ENCODE measurements at places on chromosomes 11 and 22.

DNA sequence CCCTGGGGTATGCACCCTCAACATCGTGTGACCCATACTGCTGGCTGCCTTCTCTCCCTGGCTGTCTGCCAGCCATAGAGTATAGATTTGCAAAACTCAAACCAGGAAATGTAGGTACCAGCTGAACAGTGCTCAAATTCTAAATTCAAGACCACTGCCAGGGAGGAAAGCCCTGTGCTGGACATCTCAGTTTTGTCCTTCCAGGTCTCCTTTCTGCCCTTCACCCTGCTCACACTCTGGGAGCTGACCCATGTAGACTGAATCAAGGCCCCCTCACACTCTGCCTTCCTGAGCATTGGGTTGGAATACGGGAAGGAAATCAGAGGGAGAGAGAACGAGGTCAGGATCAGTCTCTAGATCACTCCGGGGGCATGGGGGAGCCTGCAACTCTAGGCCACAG is 12.4 kb upstream of the DRD2 start:
- no peaks in the 10 kb centered on the region for H3K4me1 ChIP-seq
- no peaks in the 10 kb centered on the region for H3K27me3 ChIP-seq
- H3K36me3 ChIP-seq: no peaks in the 10 kb centered on the region
- DNase-seq: no peak

DNA sequence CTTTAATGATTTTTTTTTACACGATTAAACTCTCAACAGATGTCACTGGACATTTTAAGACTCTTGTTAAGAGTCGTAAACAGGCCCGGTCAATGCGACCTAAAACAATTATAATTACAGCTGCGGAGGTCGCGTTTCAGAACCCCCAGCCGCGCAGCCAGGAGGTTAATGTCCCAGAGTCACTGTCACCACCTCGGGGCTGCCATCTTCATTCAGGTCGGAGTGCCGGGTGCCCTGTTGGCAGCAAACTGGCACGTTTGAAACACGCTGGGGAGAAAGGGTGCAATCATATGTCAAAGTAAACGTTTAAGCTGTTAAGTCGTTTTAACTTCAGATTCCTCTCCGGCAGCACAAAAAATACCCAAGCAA is 711 bp upstream of the PHF21B start:
- H3K36me3 ChIP-seq: no peaks in the 10 kb centered on the region
- no peak overlapping the region for H3K27ac ChIP-seq
- DNase-seq: no peak
- H3K4me1 ChIP-seq: no peaks in the 10 kb centered on the region
- H3K4me3 ChIP-seq: no peak overlapping the region

GRCh38 chr22:20192972-20193760 is 42.3 kb upstream of the CCDC188 start:
- H3K27me3 ChIP-seq: no peaks in the 10 kb centered on the region
- H3K36me3 ChIP-seq: no peaks in the 10 kb centered on the region
- no peak for DNase-seq
- no peaks in the 10 kb centered on the region for H3K4me1 ChIP-seq

DNA sequence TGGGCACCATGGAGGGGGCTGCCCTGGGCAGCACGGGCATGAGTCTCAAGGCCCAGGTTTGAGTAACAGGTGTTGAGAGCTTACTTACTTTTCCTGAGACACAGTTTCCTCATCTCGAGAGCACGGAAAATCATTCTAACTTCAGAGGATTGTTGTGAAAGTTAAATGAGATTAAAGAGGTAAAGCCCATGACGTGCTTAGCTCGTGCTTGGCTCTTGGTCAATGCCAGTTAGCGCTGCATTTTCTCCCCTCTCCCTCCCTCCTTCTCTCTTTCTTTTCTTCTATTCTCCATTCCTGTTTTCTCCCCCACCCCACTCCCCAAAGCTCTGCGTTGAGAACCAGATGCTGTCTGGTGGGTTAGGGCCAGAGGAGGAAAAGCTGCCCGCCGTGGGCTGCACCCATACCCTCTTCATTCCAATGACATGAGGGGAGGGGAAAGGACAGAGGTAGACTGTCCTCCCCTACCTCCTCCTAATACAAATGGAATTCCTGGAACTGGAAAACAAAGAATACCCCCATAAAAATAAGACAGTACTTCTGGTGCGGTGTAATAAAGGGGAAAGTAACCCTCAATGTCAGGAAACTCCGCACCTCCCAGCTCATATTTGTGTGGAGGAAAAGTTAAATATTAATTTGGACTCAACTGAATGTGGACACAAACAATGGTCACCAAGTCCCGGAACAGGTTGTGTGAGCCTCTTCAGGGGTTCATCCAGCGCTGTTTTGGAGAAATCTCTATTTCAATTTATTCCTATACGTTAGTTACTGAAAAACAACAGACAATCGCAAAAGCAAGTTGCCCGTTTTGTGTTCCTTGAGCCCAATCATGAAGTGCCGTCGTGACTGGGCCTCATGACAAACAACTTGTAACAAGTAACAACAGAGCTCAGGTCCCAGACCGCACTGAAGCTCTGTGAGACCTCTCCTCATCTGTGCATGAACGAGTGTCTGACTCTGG is 54.8 kb upstream of the B3GAT1 start:
- H3K4me3 ChIP-seq: no peak overlapping the region
- no peaks in the 10 kb centered on the region for H3K4me1 ChIP-seq
- H3K27ac ChIP-seq: no peak overlapping the region
- H3K27me3 ChIP-seq: no peaks in the 10 kb centered on the region
- DNase-seq: no peak

DNA sequence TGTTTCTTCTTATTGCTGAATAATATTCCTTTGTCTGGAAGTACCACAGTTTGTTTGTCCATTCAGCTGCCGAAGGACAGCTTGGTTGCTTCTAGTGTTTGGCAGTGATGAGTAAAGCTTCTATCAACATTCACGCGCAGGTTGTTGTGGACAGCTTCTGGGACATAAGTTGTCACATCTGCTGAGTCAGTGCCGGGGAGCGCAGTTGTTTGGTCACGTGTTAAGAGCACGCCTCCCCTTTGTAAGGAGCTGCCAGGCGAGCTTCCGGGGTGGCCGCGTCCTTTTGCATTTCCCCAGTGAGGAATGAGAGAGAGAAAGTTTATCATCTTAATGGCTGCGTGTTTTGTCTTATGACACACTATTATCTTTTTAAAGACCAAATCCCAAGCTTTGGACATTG is 30.3 kb downstream of the SAMM50 start:
- no peaks in the 10 kb centered on the region for H3K4me1 ChIP-seq
- no peak overlapping the region for H3K4me3 ChIP-seq
- no peak for DNase-seq
- no peaks in the 10 kb centered on the region for H3K27me3 ChIP-seq

GRCh38 chr11:5643585-5643984 is 18.8 kb downstream of the TRIM34 start:
- H3K36me3 ChIP-seq: peaks cover 40% of the 10 kb centered on the region
- H3K27ac ChIP-seq: no peak overlapping the region
- no peaks in the 10 kb centered on the region for H3K27me3 ChIP-seq
- H3K4me1 ChIP-seq: no peaks in the 10 kb centered on the region
- no peak for DNase-seq

DNA sequence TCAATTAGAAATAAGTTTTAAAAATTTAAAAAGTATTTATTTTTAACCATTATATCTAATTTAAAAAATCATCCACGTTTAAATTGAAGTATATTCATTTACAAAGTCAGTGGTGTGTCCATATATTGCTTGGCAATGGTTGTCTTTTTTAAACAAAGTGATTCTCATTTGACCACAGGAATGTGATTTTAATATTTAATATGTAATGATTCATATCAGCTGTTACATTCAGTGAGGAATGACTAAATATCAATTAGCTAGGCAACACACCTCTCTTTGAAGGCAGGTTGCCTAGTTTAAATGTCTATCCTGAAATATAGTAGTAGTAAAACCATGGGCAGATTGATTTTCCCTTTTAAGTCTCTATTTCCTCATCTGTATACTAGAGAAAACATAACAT is 392.2 kb upstream of the CCDC179 start:
- H3K4me3 ChIP-seq: no peak overlapping the region
- no peaks in the 10 kb centered on the region for H3K27me3 ChIP-seq
- no peaks in the 10 kb centered on the region for H3K36me3 ChIP-seq
- no peak for DNase-seq
- no peak overlapping the region for H3K27ac ChIP-seq
- H3K4me1 ChIP-seq: no peaks in the 10 kb centered on the region

- H3K4me1 ChIP-seq: no peaks in the 10 kb centered on the region
- H3K36me3 ChIP-seq: no peaks in the 10 kb centered on the region
- no peaks in the 10 kb centered on the region for H3K27me3 ChIP-seq
- no peak overlapping the region for H3K4me3 ChIP-seq
- H3K27ac ChIP-seq: no peak overlapping the region
Observed at GRCh38 chr22:20388200-20388599, 5.8 kb upstream of the ZNF74 start.

- H3K4me3 ChIP-seq: no peak overlapping the region
- H3K27ac ChIP-seq: no peak overlapping the region
- H3K36me3 ChIP-seq: no peaks in the 10 kb centered on the region
- H3K27me3 ChIP-seq: peaks cover 20% of the 10 kb centered on the region
Observed at GRCh38 chr22:48954781-48955311, 872.8 kb downstream of the BRD1 start.

DNA sequence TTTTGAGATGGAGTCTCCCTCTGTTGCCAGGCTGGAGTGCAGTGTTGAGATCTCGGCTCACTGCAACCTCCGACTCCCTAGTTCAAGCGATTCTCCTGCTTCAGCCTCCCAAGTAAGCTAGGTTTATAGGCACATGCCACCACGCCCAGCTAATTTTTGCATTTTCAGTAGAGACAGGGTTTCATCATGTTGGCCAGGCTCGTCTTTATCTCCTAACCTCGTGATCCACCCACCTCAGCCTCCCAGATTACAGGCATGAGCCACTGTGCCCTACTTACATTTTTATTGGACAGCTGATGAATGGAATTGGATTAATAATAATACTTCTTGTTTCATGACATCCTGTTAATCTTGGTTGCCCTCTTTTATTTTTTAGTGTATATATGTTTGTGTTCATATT is 3.0 kb upstream of the MRGPRD start:
- H3K36me3 ChIP-seq: no peaks in the 10 kb centered on the region
- no peak overlapping the region for H3K27ac ChIP-seq
- no peaks in the 10 kb centered on the region for H3K27me3 ChIP-seq
- H3K4me3 ChIP-seq: no peak overlapping the region
- no peaks in the 10 kb centered on the region for H3K4me1 ChIP-seq

- H3K4me3 ChIP-seq: no peak overlapping the region
- no peak for DNase-seq
- no peak overlapping the region for H3K27ac ChIP-seq
- no peaks in the 10 kb centered on the region for H3K27me3 ChIP-seq
Observed at GRCh38 chr11:27307232-27307631, 55.8 kb downstream of the CCDC34 start.

DNA sequence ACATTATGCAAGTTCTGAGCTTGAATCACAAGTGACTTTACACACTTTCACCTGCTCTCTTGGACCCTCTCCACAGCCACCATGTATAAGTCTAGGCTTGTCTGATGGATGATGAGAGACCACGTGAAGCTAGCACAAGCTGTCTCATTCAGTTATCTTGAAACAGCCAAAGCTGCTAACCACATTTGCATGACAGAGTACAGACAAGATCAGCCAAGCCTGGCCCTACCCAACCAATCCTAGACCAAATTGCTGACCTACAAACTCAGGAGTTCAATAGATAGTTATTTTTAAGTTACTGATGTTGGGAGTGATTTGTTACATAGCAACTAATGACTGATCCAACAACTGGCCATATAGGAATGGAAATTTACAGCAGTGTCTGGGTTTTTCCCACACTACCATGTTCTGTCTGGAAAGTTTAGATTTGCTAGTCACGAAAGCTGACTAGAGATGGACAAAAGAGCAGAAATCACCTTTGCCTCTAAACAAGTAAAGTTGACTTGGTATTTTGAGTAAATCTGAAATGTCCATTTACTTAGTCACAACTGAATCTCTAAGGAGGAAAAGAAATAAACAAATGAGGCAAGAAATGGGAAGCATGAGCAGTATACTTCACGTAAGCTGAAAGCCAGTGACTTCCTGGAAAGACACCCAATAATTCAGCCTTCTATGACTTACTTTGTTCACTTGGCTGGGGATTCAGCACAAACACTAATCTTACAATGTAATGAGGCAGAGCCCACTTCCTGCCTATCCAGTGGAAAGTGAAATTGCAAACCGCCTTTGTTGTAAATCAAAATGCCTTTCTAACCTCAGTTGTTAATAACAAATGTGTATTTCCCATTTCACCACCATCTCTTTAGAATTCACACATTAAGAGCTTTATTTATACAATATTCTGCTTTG is 101.7 kb downstream of the FAM181B start:
- no peaks in the 10 kb centered on the region for H3K4me1 ChIP-seq
- H3K36me3 ChIP-seq: no peaks in the 10 kb centered on the region
- H3K4me3 ChIP-seq: no peak overlapping the region
- H3K27ac ChIP-seq: no peak overlapping the region
- H3K27me3 ChIP-seq: no peaks in the 10 kb centered on the region
- no peak for DNase-seq

GRCh38 chr11:119378851-119379465 is 2.5 kb downstream of the USP2 start:
- no peaks in the 10 kb centered on the region for H3K27me3 ChIP-seq
- no peak overlapping the region for H3K27ac ChIP-seq
- H3K36me3 ChIP-seq: no peaks in the 10 kb centered on the region
- no peak for DNase-seq
- no peaks in the 10 kb centered on the region for H3K4me1 ChIP-seq
- no peak overlapping the region for H3K4me3 ChIP-seq

- no peak overlapping the region for H3K4me3 ChIP-seq
- H3K27me3 ChIP-seq: no peaks in the 10 kb centered on the region
- H3K4me1 ChIP-seq: peaks cover 65% of the 10 kb centered on the region
- no peak for DNase-seq
Observed at GRCh38 chr11:86122773-86123172, 53.9 kb upstream of the PICALM start.

DNA sequence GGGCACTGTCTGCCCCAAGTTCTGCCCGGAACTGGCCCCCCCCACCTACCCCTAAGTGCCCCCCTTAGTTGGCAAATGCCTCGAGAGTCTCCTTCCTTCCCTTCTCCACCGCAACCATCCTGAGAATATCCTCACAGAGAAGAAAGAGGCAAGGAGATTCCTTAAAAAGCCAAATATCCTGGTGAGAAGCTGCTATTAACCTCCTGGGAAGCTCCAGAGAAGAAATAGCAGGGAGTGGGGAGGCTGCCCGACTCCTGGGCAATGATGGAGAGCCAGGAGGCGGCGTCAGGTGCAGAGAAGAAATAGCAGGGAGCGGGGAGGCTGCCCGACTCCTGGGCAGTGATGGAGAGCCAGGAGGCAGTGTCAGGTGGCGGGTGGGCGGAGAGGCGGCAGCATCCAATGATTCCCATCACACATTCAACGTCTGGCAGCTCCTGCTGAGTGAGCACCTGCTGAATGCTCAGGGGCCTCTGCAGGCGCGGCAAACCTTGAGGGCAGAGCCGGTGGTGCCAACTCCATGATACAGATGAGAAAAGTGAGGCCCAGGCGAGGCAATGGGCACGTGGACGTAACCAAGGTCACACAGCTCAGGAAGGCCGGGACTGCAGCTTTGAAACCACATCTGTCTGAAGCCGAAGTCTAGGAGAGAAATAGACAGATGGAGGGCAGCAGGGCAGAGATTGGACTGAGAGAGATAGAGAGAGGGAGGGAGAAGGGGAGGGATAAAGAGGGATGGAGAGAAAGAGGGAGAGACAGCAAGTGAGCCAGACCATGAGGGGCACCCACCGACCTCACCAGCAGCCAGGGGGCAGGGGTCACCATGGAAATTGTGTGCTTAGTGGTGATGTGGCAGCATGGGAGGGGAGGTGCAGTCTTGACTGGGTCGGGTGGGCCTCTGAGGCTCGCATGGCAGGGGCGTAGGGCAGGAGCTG is 58.3 kb downstream of the CYTH4 start:
- no peaks in the 10 kb centered on the region for H3K36me3 ChIP-seq
- no peaks in the 10 kb centered on the region for H3K4me1 ChIP-seq
- no peak overlapping the region for H3K4me3 ChIP-seq
- H3K27me3 ChIP-seq: no peaks in the 10 kb centered on the region
- H3K27ac ChIP-seq: no peak overlapping the region
